ENCODE measurements at places on chromosomes 7 and 10.

GRCh38 chr10:123585477-123586445 lies 80.4 kb upstream of the GPR26 start:
- no peak for DNase-seq

DNA sequence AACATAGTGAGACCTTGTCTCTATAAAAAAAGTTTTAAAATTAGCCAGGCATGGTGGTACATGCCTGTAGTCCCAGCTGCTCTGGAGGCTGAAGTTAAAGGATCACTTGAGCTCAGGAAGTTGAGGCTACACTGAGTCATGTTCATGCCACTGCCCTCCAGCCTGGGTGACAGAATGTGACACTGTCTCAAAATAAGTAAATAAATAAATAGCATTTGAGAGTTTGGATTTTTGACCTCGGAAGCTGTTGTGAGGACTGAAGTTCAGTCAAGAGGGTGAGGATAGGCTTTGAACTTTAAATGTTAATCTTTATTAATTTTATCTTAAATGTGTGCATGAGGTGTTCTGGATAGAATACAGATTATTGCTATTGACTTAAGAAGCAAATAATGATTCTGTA lies 110.2 kb downstream of the GNAT3 start:
- no peak for DNase-seq

- DNase-seq: no peak
These were observed 86.0 kb downstream of the ICA1 start for GRCh38 chr7:8175929-8176369.

DNA sequence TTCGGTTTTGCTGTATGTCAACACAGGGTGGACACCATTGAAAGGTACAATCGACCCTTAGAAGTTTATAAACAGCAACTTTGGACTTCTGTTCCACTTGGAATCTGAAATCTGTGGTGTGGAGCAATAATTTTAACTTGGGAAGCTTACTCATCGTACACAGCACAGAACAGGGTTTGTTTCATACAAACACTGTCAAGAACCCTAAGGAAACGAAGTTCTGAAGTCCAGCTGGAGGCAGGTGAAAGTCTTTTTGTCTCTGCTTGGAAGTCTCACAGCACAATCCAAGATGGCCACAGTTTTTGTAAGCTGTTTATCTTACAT lies 31.5 kb downstream of the NMT2 start:
- no peak for DNase-seq

- no peak for DNase-seq
These were observed 82.9 kb downstream of the PRKAG2 start for GRCh38 chr7:151793991-151794507.
